Stimulated activated CD8-positive, alpha-beta memory T cell treated with anti-CD3 and anti-CD28 coated beads, Interleukin-7, amount 100 ng/mL, for 4 hours (primary cell): ENCODE measurements at places on chromosomes 7 and 10.

DNA sequence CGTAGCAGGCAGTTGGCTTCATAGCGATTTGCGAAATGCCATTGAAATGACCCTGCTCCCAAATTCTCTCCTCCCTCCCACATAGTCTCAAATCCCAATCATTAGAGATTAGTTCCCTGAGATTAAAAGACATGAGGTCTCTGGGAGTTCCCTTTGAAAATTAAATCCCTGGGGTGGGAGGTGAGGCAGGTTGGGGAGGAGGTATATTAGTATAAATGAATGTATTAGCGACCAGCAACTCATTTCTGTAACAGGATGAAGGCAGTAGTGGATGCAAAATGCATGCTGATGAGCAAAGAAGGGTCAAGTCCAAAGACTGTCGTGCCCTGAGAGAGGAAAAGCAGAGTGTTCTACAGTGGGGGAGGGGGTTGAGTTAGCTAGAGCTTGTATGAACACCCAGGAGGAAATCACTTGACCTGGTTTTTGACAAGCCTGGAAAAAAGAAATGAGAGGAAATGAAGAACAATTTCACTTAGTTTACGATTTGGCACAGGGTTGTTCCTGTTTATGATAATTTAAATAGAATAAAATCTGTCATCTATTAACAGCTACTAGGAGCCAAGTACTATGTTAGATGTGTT is 79.6 kb upstream of the MTPN start:
- no peak for DNase-seq

GRCh38 chr7:6536262-6537260 is 14.7 kb downstream of the GRID2IP start:
- DNase-seq = no peak

GRCh38 chr10:125840955-125841354 is 17.6 kb downstream of the BCCIP start:
- no peak for DNase-seq

- DNase-seq = no peak
Observed at GRCh38 chr7:101216001-101216859, 1.2 kb downstream of the PLOD3 start.

- DNase-seq = no peak
Observed at GRCh38 chr7:142908921-142909890, 23.7 kb upstream of the TRPV6 start.

- no peak for DNase-seq
Observed at GRCh38 chr7:18425838-18426445, 69.6 kb upstream of the HDAC9 start.

GRCh38 chr7:69803699-69804516 is 205.6 kb downstream of the AUTS2 start:
- DNase-seq = no peak

GRCh38 chr7:111997546-111997945 is 208.7 kb downstream of the DOCK4 start:
- no peak for DNase-seq

- no peak for DNase-seq
Observed at GRCh38 chr10:12208460-12208859, 12.5 kb downstream of the CDC123 start.

DNA sequence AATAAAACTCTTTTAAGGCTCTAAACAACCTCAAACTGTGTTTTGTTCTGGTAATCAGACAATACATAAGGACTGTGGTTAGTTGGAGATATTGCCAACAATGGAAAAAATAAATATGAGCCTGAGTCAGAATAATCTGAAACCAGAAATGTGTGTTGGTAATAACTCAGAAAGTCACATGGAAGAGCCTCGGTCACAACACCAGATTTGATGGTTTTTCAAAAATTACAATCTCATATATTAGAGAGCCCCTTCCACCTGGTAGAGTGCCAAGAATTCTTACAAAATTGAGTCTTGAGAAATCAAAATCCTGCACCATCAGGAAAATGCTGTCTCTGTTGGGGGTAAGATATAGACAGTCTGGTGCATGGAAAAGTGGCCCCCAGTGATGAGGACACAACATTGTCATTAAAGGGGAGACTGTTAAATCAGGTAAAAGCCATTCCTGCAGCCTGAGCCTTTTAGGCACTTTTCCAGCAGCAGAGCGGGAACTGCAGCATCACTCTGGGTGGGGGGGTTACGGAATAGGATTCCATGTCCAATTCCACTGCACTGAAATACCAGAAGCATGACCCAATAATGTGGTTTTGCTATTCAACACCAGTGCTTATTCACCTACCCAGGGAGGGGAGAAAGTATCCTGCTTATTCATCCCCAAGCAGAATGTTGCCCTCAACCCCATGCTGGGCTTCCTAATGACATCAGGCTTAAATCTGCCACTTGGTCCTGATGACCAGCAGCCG is 9.5 kb upstream of the ADAM12 start:
- DNase-seq = no peak

DNA sequence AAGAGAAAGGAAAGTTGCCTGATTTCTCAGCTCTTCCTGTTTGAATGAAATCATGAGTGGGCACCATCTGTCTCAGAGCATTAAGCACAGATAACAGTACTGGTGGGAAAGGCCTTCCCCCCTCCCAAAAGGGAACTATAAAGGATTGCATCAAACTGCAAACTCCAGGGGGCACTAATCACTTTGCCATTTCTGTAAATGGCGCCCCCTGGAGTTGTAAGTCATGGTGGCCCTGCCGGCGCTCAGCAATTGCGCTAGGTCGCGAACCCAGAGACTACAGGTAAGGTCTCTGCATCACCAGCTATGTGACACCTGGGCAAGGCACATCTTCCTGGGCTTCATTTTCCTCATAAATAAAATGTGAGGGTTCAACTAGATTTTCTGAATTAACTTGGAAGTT is 11.1 kb downstream of the LRRC4 start:
- DNase-seq = no peak

DNA sequence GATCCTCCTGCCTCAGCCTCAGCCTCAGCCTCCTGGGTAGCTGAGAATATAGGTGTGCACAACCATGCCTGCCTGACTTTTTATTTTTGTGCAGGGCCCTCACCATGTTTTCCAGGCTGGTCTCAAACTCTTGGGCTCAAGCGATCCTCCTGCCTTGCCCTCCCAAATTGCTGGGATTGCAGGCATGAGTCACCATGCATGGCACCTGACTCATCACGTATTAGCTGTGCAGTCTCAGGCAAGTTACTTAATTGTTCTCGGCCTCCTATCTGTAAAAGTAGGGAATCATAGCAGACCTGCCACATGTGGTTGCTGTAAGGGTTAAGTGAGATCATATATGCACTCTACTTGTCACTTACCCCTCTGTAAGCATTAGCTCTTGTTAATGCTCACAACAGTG is 117.2 kb downstream of the ANLN start:
- DNase-seq = no peak

DNA sequence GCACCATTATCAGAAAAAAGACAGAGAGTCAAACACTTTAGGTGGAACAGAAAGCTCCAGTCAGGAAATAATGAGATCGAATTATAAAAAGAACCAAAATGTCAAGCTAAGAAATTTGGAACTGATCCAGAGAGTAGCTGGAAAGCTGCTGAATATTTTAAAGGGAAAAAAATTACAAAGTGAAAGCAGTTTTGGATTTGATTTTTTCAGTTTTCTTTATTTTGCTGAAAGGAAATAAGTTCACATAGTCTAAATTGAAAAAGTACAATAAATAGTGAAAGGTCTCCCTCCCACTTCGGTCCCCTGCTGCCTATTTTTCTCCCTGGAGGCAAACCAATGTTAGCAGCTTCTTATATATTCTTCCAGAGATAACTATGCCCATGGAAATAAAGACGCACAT is 11.3 kb upstream of the TOMM7 start:
- no peak for DNase-seq

DNA sequence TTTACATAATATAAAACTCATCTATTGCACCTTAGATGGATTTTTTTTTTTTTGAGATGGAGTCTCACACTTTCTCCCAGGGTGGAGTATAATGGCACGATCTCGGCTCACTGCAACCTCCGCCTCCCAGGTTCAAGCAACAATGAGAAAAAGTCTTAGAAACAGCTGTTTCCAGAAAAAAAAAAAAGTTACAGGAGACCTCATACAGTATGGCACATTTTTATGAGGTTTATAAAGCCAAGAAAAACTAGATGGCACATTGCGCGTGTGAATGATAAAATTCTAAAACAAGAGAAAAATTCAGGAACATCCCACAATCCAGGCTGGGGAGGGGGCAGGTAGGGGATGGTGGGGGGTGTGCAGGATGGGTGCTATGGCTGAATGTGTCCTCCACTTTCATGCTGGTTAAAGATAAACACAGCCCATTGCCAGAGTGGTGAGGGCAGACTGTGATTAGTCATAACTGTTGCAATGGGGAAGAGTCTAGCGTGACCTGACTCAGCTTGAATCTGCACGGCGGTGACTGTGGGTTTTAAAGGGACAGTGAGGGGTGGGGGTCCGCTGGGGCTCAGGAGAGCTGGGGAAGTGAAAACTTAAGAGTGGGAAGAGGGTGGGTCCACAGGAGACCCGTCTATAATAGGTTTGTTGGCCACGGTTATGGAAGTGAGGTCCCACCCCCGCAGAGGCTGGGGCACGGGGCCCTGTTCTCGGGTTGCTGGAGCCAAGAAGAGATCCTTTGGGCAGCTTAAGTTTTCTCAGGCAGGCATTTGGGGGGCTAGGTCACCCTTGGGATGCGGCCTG is 11.9 kb upstream of the LRRC27 start:
- DNase-seq = no peak

DNA sequence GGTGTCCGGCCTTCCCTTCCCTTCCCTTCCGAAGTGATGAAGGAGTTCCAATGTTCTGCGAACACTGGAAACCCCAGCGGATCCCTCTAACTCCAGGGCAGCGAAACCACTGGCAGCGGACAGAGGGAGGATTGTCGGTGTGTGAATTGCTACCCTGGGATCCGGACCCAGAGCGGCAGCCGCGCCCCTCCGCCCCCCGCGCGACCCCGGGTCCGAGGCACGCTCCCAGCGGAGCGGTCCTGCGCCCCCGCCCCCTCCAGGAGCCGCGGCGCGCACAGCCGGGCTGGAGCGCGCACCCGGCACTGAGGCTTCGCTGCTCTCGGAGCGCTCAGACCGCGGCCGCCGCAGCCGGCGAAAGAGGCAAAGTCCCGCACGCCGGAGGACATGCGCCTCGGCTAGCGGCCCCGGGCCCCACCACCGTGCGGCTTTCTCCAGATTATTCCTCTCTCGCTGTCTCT is at the start of gene PTPRZ1:
Gene PTPRZ1 (plus strand): TSS at position 331 of the 458 bp plus-strand sequence. CDS start 339 bp downstream, outside the sequence.
- no peak for DNase-seq

DNA sequence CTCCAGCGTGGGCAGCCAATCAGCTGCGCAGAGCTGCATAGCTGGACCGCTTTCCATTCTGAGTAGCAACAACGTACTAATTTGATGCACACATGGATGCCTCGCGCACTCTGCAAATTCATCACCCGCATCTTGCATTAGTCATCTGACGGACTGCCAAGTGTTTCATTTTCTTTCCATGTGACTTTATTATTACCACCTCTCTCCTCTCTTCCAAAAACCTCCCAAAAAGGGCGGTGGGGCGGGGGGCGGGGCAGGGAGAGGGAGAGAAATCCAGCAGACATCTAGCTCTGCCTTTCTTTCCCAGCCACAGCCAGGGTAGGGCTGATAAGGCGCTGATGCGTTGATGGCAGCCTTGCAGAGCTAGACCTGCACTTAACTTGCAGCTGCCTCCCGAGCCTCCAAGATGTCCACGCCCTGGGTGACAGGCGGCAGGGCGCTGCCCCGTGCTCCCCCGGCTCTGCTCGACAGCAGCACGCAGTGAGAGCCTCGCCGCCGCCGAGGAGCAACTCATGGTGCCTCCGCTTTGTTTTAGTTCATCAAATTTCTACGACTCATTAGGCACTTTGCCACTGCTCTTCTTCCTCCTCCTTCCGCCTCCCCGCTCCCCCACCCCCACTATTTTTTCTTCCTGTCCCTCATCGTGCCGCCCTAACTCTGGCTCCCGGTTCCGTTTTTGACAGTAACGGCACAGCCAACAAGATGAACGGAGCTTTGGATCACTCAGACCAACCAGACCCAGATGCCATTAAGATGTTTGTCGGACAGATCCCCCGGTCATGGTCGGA is 147.3 kb downstream of the CELF2 start:
- DNase-seq = peak; percentile 57
